ENCODE measurements at places on chromosomes 12 and 14.

DNA sequence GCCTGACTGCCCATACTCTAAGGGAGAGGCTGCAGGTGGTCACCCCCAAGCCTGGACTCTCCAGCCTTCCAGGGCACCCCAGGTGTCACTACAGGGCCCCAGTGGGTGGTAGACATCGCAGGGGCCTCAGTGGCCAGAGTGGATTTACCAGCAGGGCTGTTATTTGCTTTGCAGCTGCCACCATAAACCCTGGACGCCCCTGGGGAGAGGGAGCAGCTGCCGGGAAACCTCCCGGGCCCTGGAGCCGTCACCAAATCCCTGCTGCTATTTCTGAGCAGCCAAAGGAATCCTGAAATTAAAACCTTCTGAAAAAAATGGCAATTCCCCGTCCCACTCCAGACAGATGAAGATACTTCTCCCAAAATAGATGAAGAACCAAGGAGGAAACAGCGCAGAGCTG lies 13.9 kb downstream of the TMEM119 start:
- DNase-seq = no peak

- no peak for DNase-seq
Measured at GRCh38 chr12:122942637-122943036, 23.6 kb downstream of the ABCB9 start.

DNA sequence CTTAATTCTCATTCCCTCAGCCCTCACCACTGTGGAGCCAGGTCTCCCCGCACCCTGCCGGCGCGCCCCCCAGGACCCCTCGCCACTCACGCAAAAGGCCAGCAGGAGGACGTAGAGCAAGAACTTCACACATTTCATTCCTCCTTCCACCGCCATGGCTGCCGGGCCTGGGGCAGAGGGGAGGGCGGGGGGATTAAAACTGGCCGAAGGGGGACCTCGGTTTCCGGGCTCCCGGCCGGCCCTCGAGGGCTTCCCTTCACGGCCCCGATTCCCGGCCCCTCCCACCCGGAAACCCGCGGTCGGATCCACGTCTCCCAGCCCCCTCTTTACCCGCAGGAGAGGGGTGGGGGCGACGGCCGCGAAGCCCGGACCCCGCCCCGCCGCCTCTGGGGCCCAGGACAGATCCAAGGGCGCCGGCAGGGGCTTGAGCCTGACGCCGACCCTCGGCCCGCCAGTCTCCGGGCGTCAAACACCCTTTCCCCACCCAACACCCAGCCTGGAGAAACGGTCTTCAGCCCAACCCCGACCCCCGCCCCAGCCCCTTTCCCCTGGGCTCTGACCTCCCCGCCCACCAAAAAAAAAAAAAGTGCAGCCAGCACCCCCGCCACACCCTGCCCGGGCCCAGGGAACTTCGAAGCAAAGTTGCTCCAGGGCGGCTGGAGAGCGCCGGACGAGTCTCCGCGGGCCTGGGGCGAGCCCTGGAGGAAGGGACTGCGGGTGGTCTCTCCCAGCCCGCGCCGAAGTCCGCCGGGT lies 447 bp downstream of the CD63 start:
- no peak for DNase-seq

DNA sequence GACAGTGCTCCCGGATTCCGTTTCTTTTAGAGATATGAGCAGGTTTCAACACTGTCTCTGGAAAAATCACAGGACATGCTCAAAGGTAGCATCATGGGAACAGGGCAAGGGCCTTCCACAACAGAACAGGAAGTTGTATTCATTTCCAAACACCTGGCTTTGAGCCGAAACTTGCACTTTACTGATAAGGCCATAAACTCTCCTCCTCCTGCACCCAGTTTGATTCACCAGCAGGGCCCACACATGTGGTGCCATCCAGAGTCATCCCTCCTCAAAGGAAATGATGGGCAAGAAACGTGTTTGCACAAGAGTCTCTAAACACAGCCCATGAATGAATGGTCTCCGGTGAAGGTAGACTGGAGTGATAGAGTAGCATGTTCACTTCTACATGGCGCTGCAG lies 268.4 kb upstream of the FKBP4 start:
- no peak for DNase-seq

- DNase-seq = no peak
Measured at GRCh38 chr12:122311696-122312095, 45.4 kb upstream of the VPS33A start.

GRCh38 chr14:23154964-23155587 lies 28.4 kb downstream of the SLC7A8 start:
- no peak for DNase-seq

DNA sequence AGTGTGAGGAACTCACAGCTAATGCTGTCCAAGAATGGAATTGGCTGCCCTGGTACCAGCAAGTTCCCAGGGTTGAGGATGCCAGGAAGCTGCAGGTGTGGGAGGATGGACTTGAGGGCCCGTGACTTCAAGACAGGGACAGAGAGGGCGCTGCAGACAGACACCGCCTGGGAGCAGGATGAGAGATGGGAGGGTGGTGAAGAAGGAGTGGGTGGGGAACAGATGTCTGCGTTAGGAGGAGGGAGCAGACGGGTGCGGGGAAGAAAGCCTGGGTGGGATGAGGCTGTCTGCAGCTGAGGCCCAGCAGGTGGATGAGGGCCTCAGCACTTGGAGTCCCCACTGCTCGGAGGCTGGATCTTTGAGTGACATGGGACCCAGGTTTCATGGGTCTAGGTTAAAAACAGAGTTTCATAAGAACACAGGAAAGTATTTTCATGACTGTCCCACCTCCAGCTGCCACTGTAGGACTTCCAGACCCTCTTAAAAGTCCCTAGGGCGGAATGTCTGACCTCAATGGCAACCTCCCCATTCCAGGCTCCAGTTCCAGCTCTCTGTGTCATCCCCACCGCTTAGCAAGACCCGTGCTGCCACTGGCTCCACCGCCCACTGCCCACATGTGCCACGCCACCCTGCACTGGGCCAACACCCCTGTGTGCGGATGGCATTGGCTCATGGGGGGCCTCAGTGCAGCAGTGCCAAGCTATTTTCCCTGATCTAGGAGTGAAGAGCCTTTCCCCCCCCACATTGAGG lies 70.3 kb upstream of the SCN8A start:
- no peak for DNase-seq

GRCh38 chr12:32536000-32536345 lies 136.6 kb downstream of the FGD4 start:
- DNase-seq = no peak

- no peak for DNase-seq
Measured at GRCh38 chr14:73903028-73903427, 16.4 kb downstream of the ZNF410 start.

GRCh38 chr14:105865266-105865903 lies 339.0 kb downstream of the TMEM121 start:
- DNase-seq = no peak

DNA sequence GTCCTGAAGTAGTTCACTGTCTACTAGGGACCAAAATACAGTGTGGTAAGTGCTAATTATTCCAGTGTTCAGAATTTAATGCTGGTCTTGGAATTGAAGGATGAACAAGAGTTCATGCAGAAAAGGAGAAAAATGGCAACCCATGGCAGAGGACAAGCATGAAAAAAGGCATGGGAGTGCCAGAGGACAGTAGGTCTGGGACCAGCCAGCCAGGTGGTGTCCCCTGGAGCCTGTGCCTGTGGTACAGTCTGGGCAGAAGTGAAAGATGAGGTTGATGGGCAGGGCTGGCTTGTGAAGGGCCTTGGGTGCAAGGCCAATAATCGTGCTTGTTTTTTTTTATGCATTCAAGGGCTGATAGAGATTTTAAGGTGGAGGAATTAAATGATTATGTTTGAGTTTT lies 21.0 kb downstream of the C12orf75 start:
- DNase-seq = no peak

DNA sequence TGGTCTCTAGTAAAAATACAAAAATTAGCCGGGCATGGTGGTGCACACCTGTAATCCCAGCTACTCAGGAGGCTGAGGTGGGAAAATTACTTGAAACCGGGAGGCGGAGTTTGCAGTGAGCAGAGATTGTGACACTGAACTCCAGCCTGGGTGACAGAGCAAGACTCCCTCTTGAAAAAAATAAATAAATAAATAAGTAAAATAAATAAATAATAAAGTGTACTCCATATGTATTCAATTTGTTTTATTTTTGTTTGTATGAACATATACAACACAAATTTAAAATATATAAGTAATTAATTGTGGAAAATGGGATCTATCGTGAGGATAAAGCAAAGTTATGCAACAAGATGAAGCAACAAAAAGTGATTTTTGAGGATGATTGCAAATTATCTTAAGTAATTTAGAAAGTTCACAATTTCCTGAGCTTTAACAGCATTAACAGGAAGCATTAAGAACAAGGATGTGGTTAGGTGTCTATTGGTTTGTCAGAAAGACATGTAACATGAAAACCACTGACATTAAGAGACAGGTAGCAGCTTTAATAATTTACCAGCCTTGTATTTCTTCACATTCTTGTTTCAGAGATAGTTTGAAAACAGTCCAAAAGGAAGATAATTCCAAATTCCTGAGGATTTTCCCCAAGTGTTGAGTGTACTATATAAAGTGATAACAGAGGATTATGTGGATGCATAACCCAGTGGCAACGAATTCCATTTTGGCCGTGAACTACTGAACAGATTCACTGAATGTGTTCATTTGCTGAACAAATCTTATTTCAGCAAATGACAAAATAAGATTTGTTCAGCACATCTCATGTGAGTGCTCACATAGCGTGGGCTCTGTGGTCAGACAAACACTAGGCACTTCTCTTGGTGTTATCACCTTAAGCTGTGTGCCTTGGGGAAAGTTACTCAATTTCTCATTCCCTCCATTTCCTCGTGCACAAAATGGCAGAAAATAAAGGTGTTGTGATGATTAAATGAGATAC lies 68.6 kb upstream of the RESF1 start:
- DNase-seq = no peak

DNA sequence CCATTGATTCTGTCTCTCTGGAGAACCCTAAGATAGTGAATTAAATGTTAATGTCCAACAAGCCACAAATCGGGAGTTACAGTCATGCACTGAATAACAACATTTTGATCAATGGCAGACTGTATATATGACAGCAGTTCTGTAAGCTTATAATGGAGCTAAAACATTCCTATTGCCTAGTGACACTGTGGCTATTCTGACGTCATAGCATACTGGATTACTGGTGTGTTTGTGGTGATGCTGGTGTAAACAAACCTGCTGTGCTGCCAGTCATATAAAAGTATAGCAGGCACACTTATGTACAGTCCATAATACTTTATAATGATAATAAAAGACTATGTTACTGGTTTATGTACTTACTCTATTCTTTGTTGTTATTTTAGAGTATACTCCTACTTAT lies 56.7 kb upstream of the BICD1 start:
- DNase-seq = no peak

DNA sequence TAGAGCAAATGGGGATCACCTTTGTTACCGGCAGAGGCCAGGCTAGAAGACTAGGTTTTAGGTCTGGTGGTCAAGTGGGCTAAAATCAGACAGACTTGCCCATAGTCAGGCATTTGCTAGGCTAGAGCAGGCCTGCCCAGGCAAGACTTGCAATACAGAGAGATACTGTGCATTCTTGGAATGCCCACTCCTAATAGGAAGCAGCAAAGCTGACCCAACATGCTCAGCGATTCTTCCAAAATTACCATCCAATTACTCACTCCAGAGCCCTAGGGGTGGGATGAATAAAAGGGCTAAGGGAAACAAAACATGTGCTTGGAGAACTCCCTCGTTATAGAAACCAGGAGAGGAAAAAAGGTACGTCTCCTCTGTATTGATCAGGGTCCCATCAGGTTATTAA lies 187.8 kb upstream of the AMIGO2 start:
- DNase-seq = no peak

DNA sequence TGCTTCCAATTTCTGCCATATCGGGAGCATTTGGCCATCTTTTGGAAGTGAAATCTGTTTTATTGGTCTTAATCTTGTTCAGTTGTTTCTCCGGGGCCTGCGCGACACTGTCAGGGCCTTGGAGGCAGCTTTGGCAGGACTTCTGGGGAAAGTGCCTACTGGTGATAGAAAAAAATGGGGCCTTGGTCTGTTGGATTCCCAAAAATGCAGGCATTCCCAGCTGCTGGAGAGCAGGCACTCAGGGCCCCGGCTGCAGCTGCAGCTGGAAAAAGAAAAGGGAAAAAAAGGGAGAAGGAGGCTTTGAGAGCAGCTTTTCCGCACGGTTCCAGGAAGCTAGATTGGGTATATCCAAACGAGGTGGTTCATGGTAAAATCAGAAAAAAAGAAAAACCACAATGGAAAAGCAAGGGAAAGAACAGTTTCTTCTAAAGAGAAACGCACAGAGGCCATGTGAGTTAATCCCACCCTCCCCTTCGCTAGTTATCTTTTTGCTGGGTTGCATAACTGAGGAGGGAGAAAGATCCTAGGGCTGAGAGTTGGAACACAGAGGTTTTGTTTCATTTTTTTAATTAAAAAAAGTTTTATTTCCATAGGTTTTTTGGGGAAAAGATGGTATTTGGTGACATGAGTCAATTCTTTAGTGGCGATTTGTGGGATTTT lies 134.7 kb upstream of the RFLNA start:
- DNase-seq = no peak

DNA sequence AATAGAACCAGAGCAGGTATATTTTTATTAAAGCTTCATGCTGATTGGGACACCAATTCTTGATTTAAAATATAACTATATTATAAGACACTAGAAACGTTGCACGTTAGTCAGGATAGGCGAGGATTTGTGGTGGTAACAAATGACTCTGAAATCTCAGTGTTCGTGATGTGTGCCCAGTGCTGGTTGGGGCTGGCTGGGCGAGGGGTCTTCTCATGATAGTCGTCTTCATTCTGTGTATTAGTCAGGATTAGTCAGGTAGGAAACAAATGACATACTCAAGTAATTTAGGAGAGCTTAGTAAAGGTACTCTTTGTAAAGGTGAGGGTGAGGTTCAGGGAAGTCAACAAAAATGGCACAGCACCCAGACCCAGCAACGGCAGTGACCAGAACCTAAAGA lies 73.9 kb upstream of the HIF1A start:
- no peak for DNase-seq

- no peak for DNase-seq
Measured at GRCh38 chr14:54189748-54190354, 207.0 kb upstream of the CDKN3 start.

DNA sequence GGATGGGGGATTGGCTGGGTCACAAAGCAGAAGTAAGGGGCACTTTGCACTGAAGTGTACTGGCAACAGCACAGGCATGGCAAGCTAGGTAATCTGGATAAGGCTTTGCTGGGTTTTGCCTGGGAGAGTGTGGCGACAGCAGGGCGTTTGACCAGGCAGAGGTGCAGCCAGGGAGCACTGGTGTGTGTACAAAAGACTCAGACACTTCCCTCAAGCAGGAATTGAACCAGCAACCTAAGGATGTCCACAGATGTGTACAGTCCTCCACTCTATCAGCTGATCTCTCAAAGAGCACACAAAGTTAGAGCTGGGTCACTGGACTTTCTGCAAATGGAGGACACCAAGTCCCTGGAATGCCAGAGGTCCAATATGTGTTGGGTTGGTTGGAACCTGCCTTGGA lies 15.4 kb upstream of the RNASE4 start:
- DNase-seq = no peak

DNA sequence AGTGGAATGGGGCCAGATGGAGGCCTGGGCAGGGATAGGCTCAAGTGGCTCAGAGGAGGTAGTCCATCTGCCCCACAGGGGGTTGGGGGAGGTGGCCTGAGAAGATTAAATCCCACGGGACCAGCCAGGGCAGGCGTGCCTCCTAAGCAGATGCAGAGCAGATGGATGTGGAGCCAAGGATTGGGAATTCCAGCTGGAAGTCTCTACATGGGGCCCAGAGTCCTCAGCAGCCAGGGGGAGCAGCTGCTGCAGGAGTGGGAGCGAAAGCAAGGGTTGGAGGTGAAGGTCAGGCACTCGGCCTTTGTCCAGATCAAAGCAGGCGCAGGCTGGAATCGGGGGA lies 42.4 kb upstream of the VRK1 start:
- no peak for DNase-seq
